ENCODE measurements at places on chromosomes 4 and X.

GRCh38 chr4:153143527-153144348 lies 60.5 kb upstream of the TRIM2 start:
- no peak for DNase-seq

GRCh38 chr4:15100994-15101695 lies 98.9 kb downstream of the CPEB2 start:
- DNase-seq = no peak

- DNase-seq = peak; percentile 38
Observed at GRCh38 chrX:121641560-121641959, 594.1 kb downstream of the GLUD2 start.

- no peak for DNase-seq
Observed at GRCh38 chrX:41412261-41413081, 34.7 kb upstream of the NYX start.

- no peak for DNase-seq
Observed at GRCh38 chrX:68822641-68823410, 6.0 kb upstream of the EFNB1 start.

GRCh38 chr4:10101671-10102473 lies 14.7 kb downstream of the WDR1 start:
- no peak for DNase-seq

- no peak for DNase-seq
Observed at GRCh38 chr4:7499661-7500060, 64.9 kb upstream of the PSAPL1 start.

DNA sequence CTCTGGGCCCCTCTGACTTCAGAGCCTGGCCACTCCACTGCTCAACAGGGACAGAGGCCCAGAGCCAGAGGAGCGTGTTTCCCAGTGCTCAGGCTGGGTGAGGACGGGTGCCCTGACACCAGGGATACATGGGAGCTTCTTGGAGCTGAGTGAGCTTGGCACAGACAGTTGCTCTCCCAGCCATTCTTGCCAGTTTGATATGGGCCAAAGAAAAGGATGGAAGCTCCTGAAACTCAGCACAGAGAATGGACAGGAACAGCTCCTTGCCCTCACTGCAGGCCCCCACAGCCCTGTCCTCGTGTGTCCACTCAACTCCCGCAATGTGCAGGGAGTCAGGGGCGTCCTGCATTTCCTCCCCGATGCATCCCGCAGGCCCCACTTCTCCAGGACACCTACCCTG lies 38.8 kb downstream of the NSG1 start:
- no peak for DNase-seq

- DNase-seq = no peak
Observed at GRCh38 chr4:14458463-14458862, 543.8 kb upstream of the CPEB2 start.

DNA sequence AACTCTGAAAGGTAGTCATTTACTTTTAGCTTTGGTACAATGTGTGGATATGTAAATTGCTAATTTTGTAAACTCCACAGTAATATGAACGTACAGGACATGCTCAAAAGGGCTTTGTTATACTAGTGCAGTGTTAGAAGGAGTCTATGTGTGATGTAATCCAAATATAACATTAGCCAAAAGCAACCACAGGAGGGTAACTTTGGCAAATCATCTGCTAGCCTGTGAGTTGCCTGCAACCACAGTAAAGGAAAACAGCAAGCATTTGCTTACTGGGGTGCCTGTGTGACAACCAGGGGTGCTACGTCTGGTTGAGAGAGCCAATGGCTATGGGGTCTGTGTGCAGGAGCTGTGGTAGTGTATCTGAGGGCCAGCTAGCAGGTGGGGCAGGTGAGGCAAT lies 245.8 kb downstream of the ADAMTS3 start:
- DNase-seq = no peak

DNA sequence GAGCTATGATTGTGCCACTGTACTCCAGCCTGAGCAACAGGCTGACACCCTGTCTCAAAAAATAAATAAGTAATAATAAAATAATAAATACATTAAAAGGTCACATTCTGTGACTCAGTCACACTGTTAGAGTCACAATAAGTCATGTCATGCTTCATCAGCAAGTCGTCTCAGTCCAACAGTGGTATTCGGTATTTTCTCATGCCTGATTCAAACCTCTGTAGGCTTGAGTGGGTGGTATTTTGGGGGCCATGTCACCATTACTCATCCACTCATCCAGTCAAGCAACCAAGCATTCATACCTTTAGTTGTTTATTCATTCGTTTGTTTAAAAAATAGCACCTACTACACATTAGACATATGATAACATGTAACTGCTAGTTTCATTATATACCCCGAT lies 46.9 kb downstream of the SUPT20HL2 start:
- DNase-seq = no peak

- no peak for DNase-seq
Observed at GRCh38 chr4:40114206-40114605, 57.6 kb downstream of the N4BP2 start.

DNA sequence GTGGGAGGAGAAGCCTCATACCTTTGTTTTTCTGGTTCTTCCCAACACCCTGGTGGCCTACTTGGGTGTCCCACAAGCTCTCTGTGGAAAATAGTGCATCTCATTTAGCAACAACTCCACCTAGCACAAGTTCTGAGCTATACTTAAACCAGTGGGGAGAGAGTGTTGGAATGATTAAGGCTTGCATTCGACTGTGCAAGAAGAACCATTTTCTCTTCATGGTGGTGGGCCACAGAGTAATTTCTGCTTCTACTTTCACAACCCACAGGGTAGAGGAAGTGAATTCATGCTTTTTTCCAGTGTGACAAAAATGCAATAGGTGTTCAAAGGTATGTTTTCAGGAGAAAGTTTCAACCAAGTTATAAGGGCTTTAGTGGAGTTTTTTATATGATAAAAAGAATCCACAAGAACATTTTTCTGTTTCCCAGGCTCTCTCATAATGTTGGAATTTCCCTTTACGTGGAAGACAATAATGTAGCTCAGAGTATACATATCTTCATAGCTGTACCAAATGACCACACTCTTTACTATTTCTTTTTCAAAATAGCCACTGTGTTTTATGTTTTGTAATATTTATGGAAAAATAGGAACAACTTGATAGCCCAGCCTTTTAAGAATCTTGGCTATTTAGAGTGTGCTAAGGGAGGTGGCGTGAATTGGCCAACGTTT lies 80.3 kb upstream of the HHIP start:
- DNase-seq = no peak

DNA sequence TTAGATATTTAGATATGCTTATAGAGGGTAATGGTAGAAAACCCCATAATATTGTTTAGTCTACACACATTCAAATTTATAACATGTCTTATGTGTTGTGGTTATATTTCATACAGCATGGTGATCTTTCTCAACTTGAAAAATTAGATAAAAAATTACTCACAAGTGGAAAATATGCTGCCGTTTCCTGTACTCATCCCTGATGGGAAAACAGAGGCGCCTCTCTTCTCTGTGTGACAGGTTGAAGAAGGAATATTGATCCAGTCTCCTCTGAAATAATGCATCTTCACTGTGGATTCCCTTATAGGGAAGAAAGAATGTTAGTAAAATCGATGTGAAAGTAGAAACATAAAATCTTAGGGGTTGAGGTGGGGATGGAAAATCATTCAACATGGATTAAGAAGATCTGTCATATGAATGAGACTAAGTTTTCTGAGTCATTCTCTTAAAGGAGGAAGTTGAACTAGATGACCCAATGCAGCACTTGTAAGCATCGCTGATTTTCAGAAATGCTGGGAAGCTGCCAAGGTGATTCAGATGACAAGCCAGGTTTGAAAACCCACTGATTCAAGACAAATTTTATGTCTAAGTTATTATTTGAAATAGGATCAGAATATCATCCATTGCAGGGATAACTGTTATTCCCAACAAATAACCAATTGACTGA lies 70.7 kb downstream of the ANKRD50 start:
- peak; percentile 29 for DNase-seq

DNA sequence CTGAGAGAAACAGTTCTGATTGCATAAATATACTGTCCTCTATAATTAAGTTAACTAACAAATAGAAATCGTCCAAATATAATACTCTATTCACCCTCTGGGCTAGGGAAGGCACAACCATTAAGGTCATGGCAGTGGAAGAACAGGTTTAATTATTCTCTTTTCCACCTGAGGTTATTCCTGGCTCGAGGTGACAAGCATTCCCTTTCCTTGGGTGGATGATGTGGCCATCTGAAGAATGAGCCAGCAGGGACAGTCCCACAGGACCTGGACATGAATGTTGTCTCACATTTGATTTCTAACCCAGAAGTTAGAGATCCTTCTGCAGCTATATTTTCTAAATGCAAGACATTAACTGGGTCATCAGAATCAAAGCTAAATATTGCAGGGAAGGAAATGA lies 5.5 kb downstream of the IBSP start:
- DNase-seq = no peak

- DNase-seq = no peak
Observed at GRCh38 chrX:16855363-16856075, 14.6 kb downstream of the RBBP7 start.

DNA sequence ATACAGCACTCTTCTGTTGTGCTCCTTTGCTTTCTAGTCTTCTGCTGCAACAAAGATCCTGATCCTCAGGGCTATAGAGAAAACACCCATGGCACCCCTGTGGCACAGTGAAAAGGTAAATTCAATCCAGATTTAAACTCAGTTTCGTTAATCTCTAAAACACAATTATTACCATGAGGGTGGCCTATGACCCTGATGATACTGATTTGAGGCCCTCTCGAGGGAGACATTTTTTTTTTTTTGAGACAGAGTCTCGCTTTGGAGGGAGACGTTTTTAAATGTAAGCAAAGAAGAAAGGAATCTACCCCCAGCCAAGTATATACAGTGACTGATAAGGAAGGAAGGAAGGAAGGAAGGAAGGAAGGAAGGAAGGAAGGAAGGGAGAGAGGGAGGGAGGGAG lies 967.8 kb upstream of the DIAPH2 start:
- DNase-seq = no peak

DNA sequence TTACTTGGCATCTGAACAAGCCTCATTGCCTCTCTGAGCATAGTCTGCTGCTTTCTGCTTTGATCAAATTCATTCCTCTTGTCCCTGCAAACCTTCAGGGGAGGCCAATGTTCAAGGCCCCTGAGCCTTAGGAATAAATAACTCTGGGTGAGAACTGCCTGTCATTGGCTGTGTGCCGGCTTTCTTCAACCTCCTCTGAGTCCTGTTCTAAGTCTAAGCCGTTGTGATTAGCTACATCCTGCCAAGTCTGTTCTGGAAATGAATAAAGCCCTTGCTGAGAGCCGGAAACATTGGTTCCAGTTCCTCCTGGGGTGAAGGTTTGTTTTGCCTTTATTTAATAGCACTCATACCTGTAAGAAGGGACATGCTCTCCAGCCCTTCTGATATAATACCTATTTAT lies 13.8 kb downstream of the RNF4 start:
- no peak for DNase-seq

DNA sequence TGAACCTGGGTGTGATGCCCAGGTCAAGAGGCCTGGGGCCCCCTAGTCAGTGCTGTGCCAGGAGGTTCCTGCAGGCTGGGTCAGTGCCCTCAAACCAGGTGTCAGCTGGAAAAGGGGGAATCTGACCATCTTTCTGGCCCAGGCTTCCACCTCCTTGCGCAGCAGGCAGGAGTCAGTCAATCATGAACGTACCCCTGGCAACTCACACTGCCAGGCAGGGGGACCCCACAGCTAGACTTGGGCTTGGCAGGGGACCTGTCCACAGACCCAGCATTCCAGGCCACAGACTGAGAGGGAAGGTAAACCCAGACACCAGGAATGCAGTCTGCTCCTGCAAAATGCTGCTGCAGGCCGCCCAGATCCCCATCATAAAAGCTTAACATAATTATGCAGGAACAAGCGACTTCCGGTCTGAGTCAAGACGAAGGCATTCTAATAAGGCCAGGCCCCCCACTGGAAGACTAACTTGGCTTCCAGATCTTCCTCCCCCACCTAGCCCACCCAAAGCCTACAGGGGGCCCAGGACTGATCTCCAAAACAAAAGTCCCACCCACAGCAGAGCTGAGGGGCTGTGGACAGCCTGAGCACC lies 156.3 kb downstream of the BCOR start:
- DNase-seq = no peak

- no peak for DNase-seq
Observed at GRCh38 chrX:16589211-16589610, 60.7 kb upstream of the S100G start.

DNA sequence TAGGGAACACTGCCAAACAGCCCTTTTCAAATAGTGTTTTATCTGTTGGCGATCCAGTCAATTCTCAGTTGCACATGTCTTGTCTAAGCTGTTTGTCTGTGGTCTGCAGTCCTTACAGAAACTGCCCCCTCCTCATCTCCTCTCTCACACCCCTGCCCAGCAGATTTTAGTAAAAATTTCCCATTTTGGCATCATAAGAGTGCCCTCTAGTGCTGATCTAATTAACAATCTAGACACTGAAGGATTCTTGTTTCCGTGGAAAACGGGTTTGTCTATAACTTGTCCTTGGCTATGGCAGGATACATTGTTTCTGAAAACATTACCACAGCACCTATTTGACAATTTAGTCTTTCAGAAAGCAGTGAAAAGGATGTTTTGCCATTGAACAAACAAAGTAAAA lies 227.2 kb upstream of the MBNL3 start:
- no peak for DNase-seq

DNA sequence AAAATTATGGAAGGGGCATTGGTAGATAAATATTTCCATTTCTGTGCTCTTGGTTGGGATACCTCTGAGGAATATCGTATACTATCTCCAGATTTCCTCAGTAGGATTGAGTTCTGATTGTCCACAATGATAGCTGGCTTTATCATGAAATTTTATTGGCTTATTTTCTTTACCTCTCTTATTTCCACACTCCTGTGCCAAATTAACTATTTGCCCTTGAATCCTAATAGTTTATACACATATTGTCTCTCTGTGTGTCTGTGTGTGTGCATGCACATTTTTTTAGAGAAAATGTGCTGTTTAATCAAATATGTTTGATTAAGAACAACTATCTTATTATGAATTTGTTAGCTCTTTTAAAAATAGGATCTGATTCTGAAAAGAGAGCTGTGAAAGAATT lies 271.6 kb downstream of the DTHD1 start:
- no peak for DNase-seq

DNA sequence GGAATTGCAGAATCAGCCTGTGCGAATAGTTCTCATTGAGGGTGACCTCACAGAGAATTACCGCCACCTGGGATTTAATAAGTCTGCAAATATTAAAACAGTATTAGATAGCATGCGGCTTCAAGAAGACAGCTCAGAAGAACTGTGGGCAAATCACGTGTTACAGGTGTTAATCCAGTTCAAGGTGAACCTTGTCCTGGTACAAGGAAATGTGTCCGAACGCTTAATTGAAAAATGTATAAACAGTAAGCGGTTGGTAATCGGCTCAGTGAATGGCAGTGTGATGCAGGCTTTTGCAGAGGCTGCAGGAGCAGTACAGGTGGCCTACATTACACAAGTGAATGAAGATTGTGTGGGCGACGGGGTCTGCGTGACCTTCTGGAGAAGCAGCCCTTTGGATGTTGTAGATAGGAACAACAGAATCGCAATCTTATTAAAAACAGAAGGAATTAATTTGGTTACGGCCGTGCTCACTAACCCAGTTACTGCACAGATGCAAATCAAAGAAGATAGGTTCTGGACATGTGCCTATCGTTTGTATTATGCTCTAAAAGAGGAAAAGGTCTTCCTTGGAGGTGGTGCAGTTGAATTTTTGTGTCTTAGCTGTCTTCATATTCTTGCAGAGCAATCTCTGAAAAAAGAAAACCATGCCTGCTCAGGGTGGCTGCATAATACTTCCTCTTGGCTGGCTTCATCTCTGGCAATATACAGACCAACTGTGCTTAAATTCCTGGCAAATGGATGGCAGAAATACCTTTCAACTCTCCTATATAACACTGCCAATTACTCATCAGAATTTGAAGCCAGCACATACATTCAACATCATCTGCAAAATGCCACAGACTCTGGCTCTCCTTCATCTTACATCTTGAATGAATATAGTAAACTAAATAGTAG lies 10.7 kb downstream of the BBS12 start:
- no peak for DNase-seq

GRCh38 chrX:40267334-40268187 lies 169.8 kb upstream of the BCOR start:
- DNase-seq = no peak
